NCI-H2171 (cell line): ENCODE measurements at places on chromosomes 1 and 21.
A peak's percentile ranks its signal among the peaks of the same experiment; 100 is the strongest.

- DNase-seq = no peak
Observed at GRCh38 chr1:159828581-159829272, 2.1 kb downstream of the SLAMF8 start.

DNA sequence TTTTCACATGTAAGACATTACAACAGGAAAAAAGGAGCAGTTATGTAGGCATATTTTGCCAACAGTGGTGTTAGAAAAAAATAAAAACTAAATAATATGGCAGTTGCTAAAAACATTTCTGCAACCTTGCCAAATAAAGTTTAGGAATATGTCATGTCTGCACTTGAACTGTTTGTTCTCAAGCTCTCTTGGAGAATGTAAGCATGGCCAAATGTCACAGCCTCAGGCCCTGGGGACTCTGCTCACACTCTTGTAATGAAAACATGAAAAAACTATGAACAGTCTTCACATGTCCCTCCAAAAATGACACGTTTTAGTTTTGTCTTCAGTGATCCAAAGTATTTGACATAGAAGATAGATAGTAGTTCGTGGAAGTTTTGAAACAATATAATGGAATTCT, 753.3 kb downstream of the LTN1 start:
- DNase-seq = no peak

GRCh38 chr1:87224201-87224600, 104.5 kb upstream of the LMO4 start:
- DNase-seq = no peak

- DNase-seq = no peak
Observed at GRCh38 chr1:214331827-214332423, 51.0 kb downstream of the SMYD2 start.

DNA sequence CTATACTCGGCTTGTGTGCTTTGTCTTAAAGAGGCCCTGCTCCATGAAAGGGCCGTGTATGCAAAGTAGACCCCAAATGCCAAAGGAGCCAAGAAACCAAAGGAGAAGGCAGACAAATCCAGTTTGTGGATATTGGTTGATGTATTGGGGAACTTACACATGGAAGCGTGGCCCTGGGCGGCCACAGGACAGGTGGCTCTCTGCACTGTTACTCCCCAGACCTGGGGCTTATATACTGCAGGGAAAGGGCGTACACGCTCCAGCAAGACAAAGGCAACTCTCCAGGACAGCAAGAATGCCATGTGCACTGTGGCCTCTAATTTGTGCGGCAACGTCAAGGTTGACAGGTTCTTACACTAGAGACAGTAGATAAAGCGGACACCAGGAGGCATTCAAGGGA, 24.8 kb downstream of the RSPH1 start:
- no peak for DNase-seq

GRCh38 chr1:48039088-48040054, 42.2 kb upstream of the TRABD2B start:
- DNase-seq = peak; percentile 47
